Ureter (tissue), 1 donor: ENCODE measurements at places on chromosomes 5 and 9. TPM values are rescaled to one million over a fixed set of nuclear protein-coding genes. Genes with fewer than 3 reads are reported as not detected.

Gene CTNND2
- total RNA-seq, result 8.0 TPM

Gene GADD45G
- total RNA-seq, result 6.2 TPM

Gene BSPRY
- total RNA-seq, result 10.2 TPM

Gene FBP1
- total RNA-seq, result 231 TPM

Gene CNTLN
- 10.6 TPM for total RNA-seq

Gene TEX48
- not detected for total RNA-seq

Gene LCN15
- not detected for total RNA-seq

Gene GFRA3
- total RNA-seq, result 0.60 TPM

Gene ARSI
- total RNA-seq, result 0.65 TPM

Gene LEAP2
- total RNA-seq, result 28.3 TPM

Gene SMARCA2
- 283 TPM for total RNA-seq

Gene NR3C1
- 45.8 TPM for total RNA-seq

Gene PWWP2A
- total RNA-seq, result 34.7 TPM

Gene RFESD
- total RNA-seq, result 4.5 TPM

Gene SLC4A9
- total RNA-seq, result 0.13 TPM

Gene PCDHGA12
- 5.0 TPM for total RNA-seq

Gene DYNC2I2
- 36.1 TPM for total RNA-seq

Gene FOXD4L6
- total RNA-seq, result not detected

Gene IL5
- not detected for total RNA-seq

Gene SCGB3A2
- total RNA-seq, result not detected

Gene MSANTD3
- total RNA-seq, result 12.3 TPM

Gene CAMK2A
- 1.4 TPM for total RNA-seq

Gene SLC2A6
- total RNA-seq, result 19.6 TPM

Gene CAMK4
- 3.0 TPM for total RNA-seq

Gene ABITRAM
- total RNA-seq, result 23.5 TPM

Gene C1QTNF3
- total RNA-seq, result 12.7 TPM

Gene CCDC152
- 0.47 TPM for total RNA-seq

Gene SPINK7
- not detected for total RNA-seq

Gene NEURL1B
- total RNA-seq, result 35.0 TPM

Gene PCDHB5
- total RNA-seq, result 2.9 TPM

Gene PHF2
- 34.6 TPM for total RNA-seq

Gene CA9
- not detected for total RNA-seq

Gene ATP10B
- 25.1 TPM for total RNA-seq

Gene GDNF
- total RNA-seq, result not detected

Gene RANBP17
- 29.3 TPM for total RNA-seq

Gene GABRA1
- total RNA-seq, result not detected

Gene GNA14
- total RNA-seq, result 12.4 TPM

Gene SIT1
- total RNA-seq, result 0.52 TPM

Gene SPATA31E1
- total RNA-seq, result not detected

Gene GABRA6
- not detected for total RNA-seq

Gene PLAC8L1
- total RNA-seq, result 1.1 TPM

Gene GPR150
- total RNA-seq, result 0.18 TPM

Gene ANKRD18A
- 16.6 TPM for total RNA-seq

Gene GRIN1
- 0.21 TPM for total RNA-seq

Gene MEIKIN
- total RNA-seq, result not detected

Gene PCDHB4
- 2.2 TPM for total RNA-seq

Gene ANKDD1B
- total RNA-seq, result 3.6 TPM

Gene MED27
- total RNA-seq, result 25.9 TPM
